Stimulated activated CD8-positive, alpha-beta memory T cell treated with anti-CD3 and anti-CD28 coated beads, Interleukin-15, amount 100 ng/mL, for 48 hours (primary cell): ENCODE measurements at places on chromosomes 7 and 10.

DNA sequence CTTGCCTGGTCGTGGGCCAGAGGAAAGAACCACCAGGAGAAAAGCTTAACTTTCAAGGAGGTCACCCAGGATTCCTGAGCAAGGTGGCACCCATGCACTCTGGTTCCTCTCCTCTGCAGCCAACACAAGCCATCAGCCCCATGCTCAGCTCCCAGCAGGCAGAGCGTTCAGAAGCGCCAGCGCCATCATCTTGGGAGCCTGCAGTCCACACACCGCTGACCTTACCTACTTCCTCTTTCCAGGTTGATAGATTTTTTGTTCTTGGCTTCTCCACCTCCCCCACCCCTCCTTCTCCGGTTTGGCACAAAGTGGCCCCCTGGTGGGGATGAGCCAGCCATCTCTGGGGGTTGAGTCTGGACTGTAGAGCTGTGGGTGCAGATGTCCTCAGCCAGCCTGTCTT, 1.7 kb upstream of the WDR86 start:
- DNase-seq = no peak

DNA sequence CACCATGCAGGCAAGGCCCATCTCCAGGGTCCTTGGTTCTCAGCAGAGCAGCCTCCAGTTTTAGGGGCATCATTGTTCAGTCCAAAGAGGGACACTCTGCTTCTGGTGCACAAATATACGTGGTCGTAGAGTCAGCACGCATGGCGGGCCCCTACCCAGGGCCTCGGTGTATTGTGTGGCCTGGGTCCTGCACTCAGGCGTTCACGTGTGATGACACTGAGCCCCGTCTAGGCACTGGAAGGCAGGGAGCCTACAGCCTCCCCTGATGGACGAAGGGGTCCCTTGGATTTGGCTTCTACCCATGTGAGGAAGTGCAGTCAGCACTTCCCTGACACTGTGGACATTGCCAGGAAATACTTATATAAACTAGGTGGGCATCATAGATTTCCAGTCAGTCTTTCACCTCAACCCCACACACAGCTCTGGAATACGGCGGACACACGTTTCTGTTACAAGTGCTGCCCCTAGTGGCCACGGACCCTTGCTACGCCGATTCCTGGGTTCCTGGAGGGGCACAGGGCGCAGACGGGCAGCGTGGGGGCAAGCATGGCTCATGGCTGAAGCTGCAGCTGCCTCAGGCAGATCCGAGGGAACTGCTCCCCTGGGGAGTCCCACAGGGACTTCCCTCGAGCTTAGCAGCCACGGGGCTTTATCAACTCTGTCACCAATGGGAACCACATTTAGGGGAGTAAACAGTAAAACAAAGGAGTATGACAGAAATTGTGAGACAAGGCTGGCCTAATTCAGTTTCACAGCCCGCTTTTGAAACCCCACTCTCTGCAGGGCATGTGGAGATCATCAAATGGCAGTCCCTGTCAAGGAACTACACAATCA, 25.4 kb downstream of the AIFM2 start:
- no peak for DNase-seq

DNA sequence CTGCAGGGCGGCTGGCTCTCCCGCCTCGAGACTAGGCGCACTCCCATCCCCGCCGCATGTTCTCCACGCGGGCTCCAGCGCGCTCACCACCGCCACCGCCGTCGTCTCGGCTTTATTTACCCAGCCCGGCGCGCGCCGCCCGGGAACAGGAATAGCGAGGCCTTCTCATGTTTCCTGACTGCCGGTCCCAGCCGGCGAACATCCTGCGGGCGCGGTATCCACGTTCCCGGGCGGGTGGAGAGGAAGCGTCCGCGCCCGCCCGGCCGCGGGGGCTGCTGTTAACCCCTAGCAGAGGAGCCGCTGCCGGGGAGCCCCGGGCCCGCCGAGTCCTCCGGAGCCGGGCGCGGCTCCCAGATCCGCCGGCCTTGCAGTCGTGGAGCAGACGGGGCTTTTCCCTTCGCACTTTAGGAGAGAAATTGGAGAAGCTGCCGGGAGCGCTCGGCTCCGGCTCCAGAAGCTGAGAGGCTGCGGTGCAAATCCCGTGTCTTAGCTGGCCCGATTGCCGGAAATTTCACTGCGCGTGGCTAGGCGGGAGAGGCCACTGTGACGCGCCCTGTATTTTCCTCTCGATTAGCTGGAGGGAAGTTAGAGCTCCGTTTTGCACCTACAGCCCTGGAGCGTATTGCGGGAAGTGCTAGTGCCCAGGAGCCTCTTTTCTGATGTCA, at the start of gene MKX:
MKX (minus strand) TSS at position 88 of the 665 bp plus-strand sequence. CDS start 2,404 bp downstream, outside the sequence.
- no peak for DNase-seq

GRCh38 chr7:71278257-71278656, 146.3 kb downstream of the GALNT17 start:
- no peak for DNase-seq

DNA sequence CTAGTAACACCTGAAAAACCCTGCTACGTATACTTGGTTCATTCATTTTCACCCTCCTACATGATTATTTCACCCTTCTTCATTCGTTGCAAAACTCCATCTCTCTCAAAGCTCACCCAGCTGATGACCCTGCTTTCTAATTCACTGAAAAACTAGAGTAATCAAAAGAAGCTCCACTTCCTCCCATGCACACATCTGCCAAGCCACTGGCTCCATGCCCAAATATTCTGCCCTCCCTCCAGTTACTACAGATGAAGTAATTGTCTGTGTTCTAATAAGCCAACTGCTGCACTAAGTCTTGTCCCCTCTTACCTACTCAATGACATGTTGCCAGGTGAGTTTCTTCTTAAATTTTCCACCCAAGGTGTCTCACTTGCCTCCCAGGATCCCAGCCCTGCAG, 96.9 kb upstream of the CCDC71L start:
- no peak for DNase-seq

- DNase-seq = no peak
Observed at GRCh38 chr7:130793855-130794618, 60.0 kb upstream of the KLF14 start.

DNA sequence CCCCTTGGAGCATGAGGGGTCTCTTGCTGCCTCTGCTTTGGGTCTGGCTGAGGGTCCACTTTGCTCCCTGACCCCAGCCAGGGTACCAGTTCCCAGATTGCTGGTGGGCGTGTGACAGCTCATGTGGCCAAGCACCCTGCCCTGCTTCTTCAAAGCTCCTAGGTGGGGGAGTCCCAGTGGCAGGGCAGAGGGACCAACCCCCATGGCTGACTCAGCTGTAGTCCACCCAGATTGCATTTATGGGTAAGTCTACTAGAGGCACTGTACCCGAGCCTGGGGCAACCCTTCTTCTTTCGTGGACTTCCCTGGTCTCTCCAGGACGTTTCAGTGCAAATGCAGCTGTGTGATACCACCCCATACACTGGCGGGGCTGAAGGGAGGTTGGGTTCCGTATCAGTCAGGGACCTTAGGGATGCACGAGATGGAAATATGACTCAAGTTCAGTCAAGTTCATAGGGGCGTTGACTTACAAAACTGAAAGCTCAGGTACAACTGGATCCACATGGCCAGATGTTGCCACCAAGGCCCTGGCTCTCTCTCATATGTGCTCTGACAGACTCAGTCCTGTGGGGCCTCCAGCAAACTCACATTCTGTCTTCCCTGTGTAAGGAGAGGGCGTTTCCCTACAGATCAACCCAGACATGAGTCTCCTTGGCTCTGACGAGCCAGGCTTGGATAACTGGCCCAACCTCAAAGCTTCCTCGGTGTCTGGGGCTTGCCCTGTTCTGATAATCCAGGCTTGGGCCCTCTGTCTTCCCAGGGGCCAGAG, 13.6 kb downstream of the PTPRE start:
- DNase-seq = no peak

DNA sequence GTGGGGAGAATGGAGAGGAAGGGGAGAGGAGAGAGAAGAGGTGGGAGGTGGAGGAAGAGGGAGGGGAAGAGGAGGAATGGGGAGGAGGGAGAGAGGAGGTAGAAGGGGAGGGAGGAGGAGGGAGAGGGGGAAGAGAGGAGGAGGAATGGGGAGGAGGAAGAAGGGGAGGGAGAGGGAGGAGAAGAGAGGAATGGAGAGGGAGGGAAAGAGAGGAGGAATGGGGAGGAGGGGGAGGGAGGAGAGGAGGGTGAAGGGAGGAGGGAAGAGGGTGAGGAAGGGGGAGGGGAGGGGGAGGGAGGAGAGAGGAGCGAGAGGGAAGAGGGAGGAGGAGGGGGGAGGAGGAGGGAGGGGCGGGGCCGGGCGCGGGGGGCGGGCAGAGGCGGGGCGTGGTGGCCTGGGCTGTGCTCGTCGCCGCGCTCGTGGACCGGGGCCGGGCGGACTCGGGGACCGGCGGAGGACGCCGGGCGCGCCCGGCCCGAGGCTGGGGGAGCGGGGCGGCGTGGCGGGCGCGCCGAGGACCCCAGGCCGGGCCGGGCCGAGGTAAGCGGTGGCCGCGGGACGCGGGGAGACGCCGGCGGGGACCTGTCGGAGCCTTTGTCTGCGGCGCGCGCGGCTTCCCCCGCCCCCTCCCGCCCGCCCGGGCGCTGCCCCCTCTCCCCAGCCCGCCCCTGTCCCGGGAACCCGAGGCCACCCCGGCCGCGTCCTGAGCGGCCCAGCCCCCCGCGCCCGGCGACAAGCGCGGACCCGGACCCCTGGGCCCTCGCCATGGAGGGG, at the start of gene SLC29A4:
SLC29A4 (plus strand) TSS at position 401 of the 774 bp plus-strand sequence. CDS start 4,874 bp downstream, outside the sequence.
- no peak for DNase-seq

DNA sequence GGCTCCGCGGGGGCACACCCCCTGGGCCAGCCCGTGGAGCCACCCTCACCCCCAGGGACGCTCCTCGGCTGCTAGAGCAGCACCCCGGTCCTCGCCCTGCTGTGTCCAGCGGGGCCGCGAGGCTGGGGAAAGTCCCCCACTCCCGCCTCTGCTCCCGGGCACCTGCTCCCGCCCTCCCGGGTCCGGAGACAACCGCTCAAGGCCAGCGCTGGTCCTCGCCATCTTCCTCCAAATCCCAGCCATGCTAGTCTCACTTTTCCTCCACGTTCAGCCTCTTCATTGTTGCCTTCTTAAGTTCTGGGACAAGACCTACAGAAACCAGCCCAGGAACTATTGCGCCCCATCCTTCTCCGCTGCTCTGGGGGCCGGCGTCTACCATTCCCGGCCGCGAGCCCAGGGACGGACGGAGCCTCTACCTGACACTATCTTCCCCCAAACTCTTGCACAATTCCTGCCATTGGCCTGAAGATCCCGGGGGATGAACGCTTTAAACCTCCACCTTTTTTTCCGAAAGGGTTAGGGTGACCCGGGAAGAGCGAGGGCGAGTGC, 4.8 kb upstream of the KCP start:
- DNase-seq = no peak

DNA sequence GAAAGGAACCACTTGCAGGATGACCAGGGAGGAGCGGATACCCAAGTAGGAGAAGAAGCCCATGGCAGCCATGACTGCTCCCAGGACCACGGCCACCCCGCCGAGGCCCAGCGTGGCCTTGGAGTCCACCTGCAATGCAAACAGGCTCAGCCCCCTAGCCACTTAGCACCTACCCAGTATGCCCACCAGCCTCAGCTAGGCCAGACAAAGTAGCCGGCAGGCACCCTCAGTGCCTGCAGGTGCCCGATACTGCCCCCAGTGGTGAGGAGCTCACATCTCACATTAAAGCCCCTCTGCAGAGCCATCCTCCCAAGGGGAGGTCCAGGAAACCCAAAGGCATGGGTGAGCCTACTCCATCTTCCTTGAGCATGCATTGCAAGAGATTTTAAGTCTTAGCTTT, 6.6 kb downstream of the NPC1L1 start:
- peak; percentile 36 for DNase-seq
